ENCODE measurements at places on chromosomes 1 and 21. TPM values are rescaled to one million over a fixed set of nuclear protein-coding genes. Genes with fewer than 3 reads are reported as not detected.
A peak's percentile ranks its signal among the peaks of the same experiment; 100 is the strongest.

DNA sequence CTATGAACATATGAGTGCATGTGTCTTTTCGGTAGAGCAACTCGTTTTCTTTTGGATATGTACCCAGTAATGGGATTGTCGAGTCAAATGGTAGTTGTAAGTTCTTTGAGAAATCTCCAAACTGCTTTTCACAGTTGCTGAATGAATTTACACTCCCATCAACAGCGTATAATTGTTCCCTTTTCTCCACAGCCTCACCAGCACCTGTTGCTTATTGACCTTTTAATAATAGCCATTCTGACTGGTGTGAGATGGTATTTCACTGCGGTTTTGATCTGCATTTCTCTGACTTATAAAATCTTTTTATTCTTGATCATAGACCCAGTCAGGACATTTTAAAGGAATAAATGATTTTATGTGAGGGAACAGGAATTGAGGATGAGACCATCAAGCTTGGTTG, 165.0 kb upstream of the KCTD3 start:
- DNase-seq, result no peak
- H3K27me3 ChIP-seq, result no peaks in the 10 kb centered on the region

GRCh38 chr21:42846221-42846620, 33.1 kb downstream of the WDR4 start:
- no peak overlapping the region for H3K4me3 ChIP-seq
- H3K36me3 ChIP-seq, result peaks cover 54% of the 10 kb centered on the region
- peaks cover 9% of the 10 kb centered on the region for H3K4me1 ChIP-seq
- no peak for DNase-seq
- no peaks in the 10 kb centered on the region for H3K27me3 ChIP-seq
- H3K27ac ChIP-seq, result no peak overlapping the region

Gene CCDC185
- not detected for total RNA-seq

- H3K4me1 ChIP-seq, result peaks cover 33% of the 10 kb centered on the region
- DNase-seq, result no peak
- H3K4me3 ChIP-seq, result peak overlapping the region; percentile 75
- H3K27ac ChIP-seq, result peak overlapping the region; percentile 39
- peaks cover 63% of the 10 kb centered on the region for H3K27me3 ChIP-seq
Observed at GRCh38 chr1:61056573-61057439, 25.6 kb upstream of the NFIA start.

GRCh38 chr1:117364240-117364639, 3.0 kb upstream of the MAN1A2 start:
- no peaks in the 10 kb centered on the region for H3K27me3 ChIP-seq
- H3K4me3 ChIP-seq, result no peak overlapping the region
- peaks cover 37% of the 10 kb centered on the region for H3K4me1 ChIP-seq
- no peak for DNase-seq

DNA sequence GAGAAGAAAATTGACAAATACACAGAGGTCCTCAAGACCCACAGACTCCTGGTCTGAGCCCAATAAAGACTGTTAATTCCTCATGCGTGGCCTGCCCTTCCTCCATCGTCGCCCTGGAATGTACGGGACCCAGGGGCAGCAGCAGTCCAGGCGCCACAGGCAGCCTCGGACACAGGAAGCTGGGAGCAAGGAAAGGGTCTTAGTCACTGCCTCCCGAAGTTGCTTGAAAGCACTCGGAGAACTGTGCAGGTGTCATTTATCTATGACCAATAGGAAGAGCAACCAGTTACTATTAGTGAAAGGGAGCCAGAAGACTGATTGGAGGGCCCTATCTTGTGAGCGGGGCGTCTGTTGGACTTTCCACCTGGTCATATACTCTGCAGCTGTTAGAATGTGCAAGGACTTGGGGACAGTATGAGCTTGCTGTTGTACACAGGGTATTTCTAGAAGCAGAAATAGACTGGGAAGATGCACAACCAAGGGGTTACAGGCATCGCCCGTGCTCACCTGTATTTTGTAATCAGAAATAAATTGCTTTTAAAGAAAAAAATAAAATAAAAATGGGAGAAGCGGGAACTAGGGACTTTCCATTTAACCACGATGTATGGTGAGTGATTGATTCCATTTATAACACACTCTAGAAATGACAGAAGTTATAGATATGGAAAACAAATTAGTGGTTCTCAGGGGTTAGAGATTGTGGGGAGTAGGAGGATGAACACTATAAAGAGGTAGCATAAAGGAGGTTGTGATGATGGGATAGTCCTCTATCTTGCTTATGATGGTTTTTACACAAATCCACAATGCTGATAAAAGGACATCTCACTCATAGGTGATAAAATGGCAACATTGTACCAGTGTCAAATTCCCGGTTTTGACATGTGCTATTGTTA, 244.7 kb downstream of the MRPL39 start:
- H3K4me3 ChIP-seq, result no peak overlapping the region
- H3K36me3 ChIP-seq, result no peaks in the 10 kb centered on the region
- H3K4me1 ChIP-seq, result no peaks in the 10 kb centered on the region
- H3K27ac ChIP-seq, result no peak overlapping the region

GRCh38 chr1:19205403-19205802, 4.7 kb downstream of the UBR4 start:
- no peak overlapping the region for H3K27ac ChIP-seq
- peaks cover 21% of the 10 kb centered on the region for H3K36me3 ChIP-seq
- H3K4me3 ChIP-seq, result no peak overlapping the region
- H3K27me3 ChIP-seq, result no peaks in the 10 kb centered on the region
- peaks cover 56% of the 10 kb centered on the region for H3K4me1 ChIP-seq

DNA sequence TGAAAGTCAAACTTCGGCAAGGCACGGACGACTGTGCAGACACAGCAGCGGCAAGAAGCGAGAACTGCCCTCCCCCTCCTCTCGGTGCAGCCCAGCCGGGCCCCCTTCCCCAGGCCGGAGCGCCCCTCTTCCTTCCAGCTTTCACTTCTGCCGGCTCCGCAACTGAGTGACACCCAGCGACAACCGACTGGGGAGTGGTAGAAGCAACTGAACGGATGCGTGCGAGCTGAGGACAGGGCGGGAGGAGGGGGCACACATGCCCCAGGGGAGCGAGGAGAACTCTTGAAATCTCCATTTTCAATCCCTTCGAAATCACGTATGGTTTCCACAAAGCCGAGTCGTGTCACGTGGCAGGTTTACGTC, 146.6 kb downstream of the PGBD5 start:
- peaks cover 52% of the 10 kb centered on the region for H3K4me1 ChIP-seq
- H3K36me3 ChIP-seq, result peaks cover 26% of the 10 kb centered on the region
- peak overlapping the region; percentile 30 for H3K27ac ChIP-seq
- H3K27me3 ChIP-seq, result no peaks in the 10 kb centered on the region
- DNase-seq, result no peak
- no peak overlapping the region for H3K4me3 ChIP-seq

Gene GJC2
- 4.4 TPM for total RNA-seq

Data from activated CD8-positive, alpha-beta T cell treated with anti-CD3 and anti-CD28 coated beads, Interleukin-2, amount 10 ng/mL, durations not matched to agents 7 days and 5 days (primary cell).